ENCODE measurements at places on chromosomes 16 and 17.

- DNase-seq: no peak
Measured at GRCh38 chr16:81522108-81522701, 77.6 kb downstream of the CMIP start.

DNA sequence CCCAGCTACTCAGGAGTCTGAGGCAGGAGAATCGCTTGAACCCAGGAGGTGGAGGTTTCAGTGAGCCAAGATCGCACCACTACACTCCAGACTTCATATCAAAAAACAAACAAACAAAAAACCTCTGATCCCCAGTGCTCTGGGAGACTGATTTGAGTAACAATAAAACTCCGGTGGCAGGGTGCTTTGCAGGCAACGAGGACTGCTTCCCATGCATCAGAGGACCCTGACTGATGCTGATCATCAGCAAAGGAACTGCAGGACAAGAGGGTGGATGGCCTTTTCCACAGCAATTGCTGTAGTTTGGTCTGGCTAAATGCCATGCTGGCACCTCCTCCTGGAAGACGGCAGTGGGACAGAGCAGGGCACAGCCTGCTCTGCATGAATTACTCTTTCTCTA, 6.4 kb upstream of the SLC39A11 start:
- no peak for DNase-seq

- DNase-seq: peak; percentile 52
Measured at GRCh38 chr17:75105126-75106080, 4.4 kb upstream of the ARMC7 start.

GRCh38 chr16:82587289-82587688, 39.5 kb upstream of the CDH13 start:
- DNase-seq: no peak

GRCh38 chr16:73190688-73191659, 143.0 kb upstream of the ZFHX3 start:
- DNase-seq: no peak

GRCh38 chr16:87851141-87851587, 18.1 kb downstream of the SLC7A5 start:
- DNase-seq: no peak

GRCh38 chr16:76956394-76956793, 234.6 kb upstream of the MON1B start:
- DNase-seq: peak; percentile 11

DNA sequence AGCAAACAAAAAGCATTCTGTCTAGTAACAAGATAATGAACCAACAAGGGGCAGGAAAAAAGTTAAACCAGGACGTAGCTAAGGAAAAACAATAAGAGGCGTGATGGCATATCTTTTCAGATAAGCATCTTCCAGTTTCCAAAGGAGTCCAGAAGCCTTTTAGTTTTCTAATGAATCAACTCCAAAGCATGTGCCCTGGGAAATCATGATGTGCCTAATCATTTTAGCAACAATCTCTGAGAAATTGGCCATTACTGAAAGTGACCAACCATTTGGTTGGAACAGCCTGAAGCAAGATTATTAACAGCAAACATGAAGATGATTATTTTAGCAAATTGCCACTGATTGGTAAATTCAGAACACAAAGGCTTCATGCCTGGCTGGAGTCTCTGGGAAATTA, 440.9 kb upstream of the MAF start:
- DNase-seq: no peak

DNA sequence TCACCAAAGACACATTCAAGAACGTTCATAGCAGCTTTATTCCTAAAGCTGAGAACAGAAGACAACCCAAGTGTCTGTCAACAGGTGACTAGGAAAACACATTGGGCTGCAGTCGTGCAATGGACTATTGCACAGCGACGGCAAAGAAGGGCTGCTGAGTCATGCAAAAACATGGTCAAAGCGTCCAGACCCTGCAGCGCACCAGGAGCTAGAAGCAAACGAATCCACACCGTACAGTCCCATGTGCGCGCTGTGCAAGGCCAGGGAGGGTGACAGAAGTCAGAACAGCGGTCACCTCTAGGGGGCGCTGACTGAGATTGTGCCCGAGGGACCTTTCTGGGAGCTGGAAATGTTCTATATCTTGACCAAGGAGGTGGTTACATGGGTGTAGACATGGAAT, 266.4 kb downstream of the MAF start:
- no peak for DNase-seq

- DNase-seq: no peak
Measured at GRCh38 chr17:65334406-65334805, 197.2 kb downstream of the RGS9 start.

- DNase-seq: no peak
Measured at GRCh38 chr17:78399693-78400144, 21.3 kb downstream of the PGS1 start.

- DNase-seq: no peak
Measured at GRCh38 chr16:88023786-88024185, 72.6 kb downstream of the BANP start.

Measured in iris pigment epithelial cell (primary cell).